Natural killer cell (primary cell): ENCODE measurements at places on chromosomes 12 and 14. TPM values are rescaled to one million over a fixed set of nuclear protein-coding genes. Genes with fewer than 3 reads are reported as not detected.

DNA sequence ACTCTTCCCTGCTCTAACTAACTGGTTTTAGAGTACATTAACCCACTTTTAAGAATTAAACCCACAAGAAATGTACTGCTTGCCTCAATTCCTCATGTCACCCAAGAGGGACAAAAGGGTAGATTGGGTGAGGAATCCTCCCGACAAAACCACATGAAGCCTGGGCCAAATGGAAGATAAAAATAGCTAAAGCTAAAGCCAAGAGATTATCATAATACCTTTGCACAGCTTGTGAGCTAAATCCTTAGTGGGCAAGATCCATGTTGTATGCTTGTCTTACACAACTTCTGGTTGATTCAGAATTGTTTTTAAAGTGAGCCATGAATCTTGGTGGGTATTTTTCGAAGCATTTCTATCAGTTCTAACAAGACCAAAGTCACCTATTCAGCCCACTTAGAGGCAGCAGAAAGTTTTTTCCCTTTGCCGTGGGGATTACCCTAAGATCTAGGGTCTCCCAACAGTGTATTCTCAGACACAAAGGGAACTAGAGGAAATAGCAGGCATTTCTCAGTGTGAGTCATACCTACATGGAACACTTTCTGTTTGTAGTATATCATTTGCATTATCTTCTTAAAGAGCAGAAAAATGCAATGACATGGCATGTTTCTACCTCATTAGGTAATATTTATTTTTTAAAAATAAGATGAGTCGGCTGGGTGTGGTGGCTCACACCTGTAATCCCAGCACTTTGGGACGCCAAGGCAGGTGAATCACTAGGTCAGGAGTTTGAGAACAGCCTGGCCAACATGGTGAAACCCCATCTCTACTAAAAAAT, 616.6 kb downstream of the KCNH5 start:
- no peaks in the 10 kb centered on the region for H3K4me1 ChIP-seq
- H3K27ac ChIP-seq, result no peak overlapping the region
- DNase-seq, result no peak

DNA sequence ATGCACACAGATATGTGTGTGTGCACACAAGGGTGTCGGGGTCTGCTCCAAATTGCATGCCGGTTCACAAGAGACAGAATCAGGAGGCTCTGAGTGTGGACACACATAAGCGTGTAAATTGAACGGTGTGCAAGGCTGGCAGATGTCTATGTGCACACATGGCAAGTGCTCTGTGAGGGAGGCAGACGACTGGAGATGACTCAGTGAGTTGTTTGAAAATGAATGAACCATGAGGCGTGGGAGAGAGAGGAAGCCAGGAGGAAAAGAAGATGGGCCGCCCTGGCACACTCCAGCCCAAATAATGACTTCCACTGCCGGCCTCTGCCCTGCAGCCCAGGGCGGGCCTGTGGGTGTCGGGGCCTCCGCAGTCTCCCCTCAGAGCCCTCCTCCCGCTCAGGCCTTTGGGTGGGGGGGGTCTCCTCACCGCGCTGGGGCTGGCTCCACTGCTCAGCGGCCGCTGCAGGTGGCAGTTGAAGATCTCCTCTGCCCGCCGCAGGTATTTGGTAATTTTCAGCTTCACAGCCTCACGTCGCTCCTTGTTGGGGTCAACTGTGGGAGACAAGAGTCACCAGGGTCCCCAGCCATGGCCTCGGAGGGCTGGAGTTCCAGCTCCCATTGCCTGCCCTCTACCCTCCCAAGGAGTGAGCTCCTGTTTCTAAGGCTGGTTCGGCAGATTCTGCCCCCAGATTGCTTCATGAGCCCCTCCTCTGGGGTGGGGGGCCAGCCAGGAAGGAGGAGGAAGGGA, 3.5 kb downstream of the RPS6KL1 start:
- H3K36me3 ChIP-seq, result no peaks in the 10 kb centered on the region
- peaks cover 10% of the 10 kb centered on the region for H3K4me1 ChIP-seq
- DNase-seq, result no peak
- no peaks in the 10 kb centered on the region for H3K27me3 ChIP-seq
- H3K27ac ChIP-seq, result no peak overlapping the region

- DNase-seq, result no peak
- H3K4me1 ChIP-seq, result no peaks in the 10 kb centered on the region
- no peaks in the 10 kb centered on the region for H3K27me3 ChIP-seq
- H3K36me3 ChIP-seq, result peaks cover 8% of the 10 kb centered on the region
- H3K27ac ChIP-seq, result no peak overlapping the region
Measured at GRCh38 chr14:65618996-65619395, 206.5 kb downstream of the FUT8 start.

DNA sequence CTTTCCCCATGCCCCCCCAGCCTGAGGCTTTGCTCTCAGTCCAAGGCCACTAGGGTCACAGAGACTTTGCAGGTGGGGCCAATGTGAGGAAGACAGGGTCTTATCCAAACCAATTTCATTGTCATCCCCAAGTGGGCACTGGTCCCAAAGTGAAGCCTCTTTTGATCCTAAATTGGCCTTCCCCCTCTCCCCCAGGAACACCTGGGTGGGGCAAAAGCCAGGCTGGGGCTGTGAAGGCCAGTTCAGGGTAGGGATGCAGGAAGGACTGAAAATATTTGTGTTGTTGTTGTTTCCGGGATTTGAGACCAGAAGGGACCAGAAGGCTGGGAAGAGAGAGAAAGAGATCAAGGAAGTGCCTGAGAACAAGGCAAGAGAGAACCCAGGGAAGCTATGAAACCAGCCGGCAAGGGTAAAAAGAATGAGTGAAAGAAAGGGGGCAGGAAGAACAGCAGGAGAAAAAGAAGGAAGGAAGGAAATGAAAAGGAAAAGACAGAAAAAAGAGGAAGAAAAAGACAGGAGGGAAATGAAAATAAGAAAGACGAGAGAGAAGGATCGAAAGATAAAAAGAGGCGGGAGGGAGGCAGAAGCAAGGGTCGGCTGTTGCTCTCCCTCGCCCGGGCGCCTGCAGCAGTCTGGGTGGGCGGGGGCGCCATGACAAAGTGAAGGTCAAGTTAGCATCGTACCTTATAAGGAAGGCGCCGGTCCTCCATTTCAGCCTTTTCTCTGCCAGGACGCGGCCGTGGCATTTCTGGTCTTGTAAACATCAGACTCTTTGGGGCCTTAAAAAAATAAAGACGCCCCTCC, 7.4 kb upstream of the HOXC11 start:
- peaks cover 29% of the 10 kb centered on the region for H3K4me1 ChIP-seq
- peaks cover 96% of the 10 kb centered on the region for H3K27me3 ChIP-seq
- DNase-seq, result no peak
- H3K4me3 ChIP-seq, result no peak overlapping the region

Gene SYT1
- not detected for total RNA-seq

DNA sequence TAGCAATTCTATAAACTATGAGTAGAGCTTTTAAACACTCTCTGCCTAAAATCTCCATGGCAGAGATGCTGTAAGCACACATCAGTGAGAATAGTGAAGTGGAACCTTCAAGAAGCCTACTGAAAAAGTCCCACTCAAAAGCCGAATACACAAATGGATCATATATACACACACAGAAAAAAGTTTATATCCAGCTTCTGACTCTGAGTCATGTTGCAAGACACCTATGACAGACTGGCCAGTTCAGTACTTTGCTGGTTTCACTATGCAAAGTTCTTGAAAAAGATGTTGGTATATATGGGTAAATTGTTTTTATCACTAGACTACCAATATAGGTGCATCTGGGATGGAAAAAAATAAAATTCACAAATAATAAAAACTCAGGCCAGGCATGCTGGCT, 126.1 kb downstream of the KCNK10 start:
- no peaks in the 10 kb centered on the region for H3K36me3 ChIP-seq
- no peaks in the 10 kb centered on the region for H3K27me3 ChIP-seq
- no peaks in the 10 kb centered on the region for H3K4me1 ChIP-seq
- H3K27ac ChIP-seq, result no peak overlapping the region
- DNase-seq, result no peak
- no peak overlapping the region for H3K4me3 ChIP-seq

DNA sequence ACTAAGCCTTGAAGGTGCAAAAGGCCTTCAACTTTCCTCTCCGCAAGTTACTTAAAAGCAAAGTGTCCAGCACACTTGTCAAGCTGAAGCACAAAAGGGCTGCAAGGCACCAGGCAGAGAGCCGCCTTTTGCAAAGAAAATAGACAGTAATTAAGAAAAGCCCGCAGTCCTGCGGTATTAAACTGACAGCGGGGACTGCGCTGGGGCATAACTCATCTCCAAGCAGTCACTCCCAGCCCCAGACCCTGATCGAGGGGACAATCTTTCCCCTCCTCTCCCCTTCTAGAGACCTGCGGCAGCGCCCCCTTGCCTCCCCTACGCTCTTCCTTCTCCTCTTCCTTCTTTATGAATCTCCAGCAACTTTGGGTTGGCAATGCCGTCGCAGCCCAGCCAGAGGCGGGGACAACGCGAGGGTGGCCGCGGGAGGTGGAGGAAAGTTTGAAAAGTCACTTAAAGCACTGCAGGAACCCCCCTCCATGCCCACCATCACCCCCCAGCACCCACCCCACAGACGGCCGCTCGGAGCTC, 200.9 kb upstream of the CAND1 start:
- no peak overlapping the region for H3K4me3 ChIP-seq
- H3K27me3 ChIP-seq, result peaks cover 37% of the 10 kb centered on the region
- DNase-seq, result no peak
- H3K36me3 ChIP-seq, result no peaks in the 10 kb centered on the region

Gene BCL2L2
- 25.3 TPM for total RNA-seq

- H3K27ac ChIP-seq, result no peak overlapping the region
- DNase-seq, result no peak
- H3K4me3 ChIP-seq, result no peak overlapping the region
- peaks cover 4% of the 10 kb centered on the region for H3K27me3 ChIP-seq
Measured at GRCh38 chr12:64385468-64385867, 5.1 kb downstream of the C12orf56 start.

DNA sequence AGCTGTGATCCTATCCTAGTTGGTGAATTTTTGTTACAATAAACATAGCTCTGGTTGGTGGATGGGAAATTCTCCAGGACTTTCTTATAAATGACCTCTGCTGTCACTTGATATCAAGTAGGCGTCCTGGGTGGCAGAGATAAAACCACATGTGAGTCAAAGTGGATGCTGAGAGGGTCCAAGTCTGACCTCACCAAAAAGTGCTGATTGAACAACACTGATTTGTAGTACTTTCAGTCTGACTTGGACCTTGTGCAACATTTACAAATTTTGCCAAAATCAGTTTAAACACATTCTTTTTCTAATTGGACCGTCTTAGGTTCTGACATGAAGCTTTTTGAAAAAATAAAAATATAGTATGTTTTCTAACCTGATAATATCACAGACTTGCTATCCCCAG, 585.6 kb downstream of the GALC start:
- H3K27ac ChIP-seq, result no peak overlapping the region
- no peak for DNase-seq
- H3K4me1 ChIP-seq, result no peaks in the 10 kb centered on the region
- no peak overlapping the region for H3K4me3 ChIP-seq
- no peaks in the 10 kb centered on the region for H3K27me3 ChIP-seq

Gene STON2
- total RNA-seq, result 4.8 TPM

Gene KRT6B
- not detected for total RNA-seq

DNA sequence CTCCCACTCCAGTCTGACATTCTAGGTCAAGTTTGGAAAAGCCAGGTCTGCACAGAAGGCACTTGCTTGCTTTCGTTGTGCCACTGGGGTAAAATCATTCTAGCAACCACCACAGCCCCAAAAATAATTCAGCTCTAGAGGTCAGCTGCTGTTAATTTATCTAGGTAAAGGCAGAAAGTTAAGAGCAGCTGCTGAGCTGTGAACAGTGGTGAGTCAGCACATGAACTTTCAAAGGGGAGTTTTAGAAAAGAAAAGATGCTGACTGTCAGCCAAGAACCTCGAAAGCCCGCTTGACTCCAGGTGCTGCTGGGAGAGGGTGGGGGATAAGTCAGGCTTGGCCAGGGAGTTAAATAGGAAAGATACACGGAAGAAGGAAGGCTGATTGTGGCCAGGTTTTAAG, 12.7 kb downstream of the CCDC197 start:
- no peak overlapping the region for H3K4me3 ChIP-seq
- DNase-seq, result no peak
- H3K27me3 ChIP-seq, result peaks cover 26% of the 10 kb centered on the region
- peaks cover 23% of the 10 kb centered on the region for H3K4me1 ChIP-seq
- no peaks in the 10 kb centered on the region for H3K36me3 ChIP-seq

- no peaks in the 10 kb centered on the region for H3K27me3 ChIP-seq
- peaks cover 14% of the 10 kb centered on the region for H3K4me1 ChIP-seq
- H3K36me3 ChIP-seq, result no peaks in the 10 kb centered on the region
Measured at GRCh38 chr14:63933711-63934110, 80.9 kb downstream of the SYNE2 start.

DNA sequence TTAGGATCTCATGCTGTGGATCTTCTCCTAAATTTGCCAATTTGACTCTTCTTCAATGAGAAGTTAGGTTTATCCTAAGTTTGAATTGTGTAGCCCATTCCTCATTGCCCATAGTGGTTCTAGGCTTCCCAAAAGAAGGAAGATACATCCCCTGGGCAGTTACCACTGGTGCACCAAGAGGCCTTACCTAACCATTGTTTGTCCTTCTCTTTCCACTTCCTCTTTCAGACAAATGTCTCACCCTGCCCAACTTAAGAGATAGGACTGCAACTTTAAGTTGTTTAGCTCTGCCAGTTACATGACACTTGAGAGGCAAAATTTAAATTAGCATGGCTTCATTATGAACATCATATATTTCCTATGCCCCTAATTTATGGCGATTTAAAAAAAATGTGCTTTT, 9.4 kb upstream of the KCNH3 start:
- no peaks in the 10 kb centered on the region for H3K27me3 ChIP-seq
- peaks cover 15% of the 10 kb centered on the region for H3K36me3 ChIP-seq
- H3K4me1 ChIP-seq, result no peaks in the 10 kb centered on the region
- H3K27ac ChIP-seq, result no peak overlapping the region

Gene RAB35
- total RNA-seq, result 81.2 TPM

Gene RPL10L
- not detected for total RNA-seq

GRCh38 chr12:106436164-106436563, 78.6 kb downstream of the POLR3B start:
- no peaks in the 10 kb centered on the region for H3K4me1 ChIP-seq
- H3K4me3 ChIP-seq, result no peak overlapping the region
- H3K27me3 ChIP-seq, result no peaks in the 10 kb centered on the region
- no peak for DNase-seq

Gene OAS1
- 12.4 TPM for total RNA-seq

Gene SMCO2
- not detected for total RNA-seq

DNA sequence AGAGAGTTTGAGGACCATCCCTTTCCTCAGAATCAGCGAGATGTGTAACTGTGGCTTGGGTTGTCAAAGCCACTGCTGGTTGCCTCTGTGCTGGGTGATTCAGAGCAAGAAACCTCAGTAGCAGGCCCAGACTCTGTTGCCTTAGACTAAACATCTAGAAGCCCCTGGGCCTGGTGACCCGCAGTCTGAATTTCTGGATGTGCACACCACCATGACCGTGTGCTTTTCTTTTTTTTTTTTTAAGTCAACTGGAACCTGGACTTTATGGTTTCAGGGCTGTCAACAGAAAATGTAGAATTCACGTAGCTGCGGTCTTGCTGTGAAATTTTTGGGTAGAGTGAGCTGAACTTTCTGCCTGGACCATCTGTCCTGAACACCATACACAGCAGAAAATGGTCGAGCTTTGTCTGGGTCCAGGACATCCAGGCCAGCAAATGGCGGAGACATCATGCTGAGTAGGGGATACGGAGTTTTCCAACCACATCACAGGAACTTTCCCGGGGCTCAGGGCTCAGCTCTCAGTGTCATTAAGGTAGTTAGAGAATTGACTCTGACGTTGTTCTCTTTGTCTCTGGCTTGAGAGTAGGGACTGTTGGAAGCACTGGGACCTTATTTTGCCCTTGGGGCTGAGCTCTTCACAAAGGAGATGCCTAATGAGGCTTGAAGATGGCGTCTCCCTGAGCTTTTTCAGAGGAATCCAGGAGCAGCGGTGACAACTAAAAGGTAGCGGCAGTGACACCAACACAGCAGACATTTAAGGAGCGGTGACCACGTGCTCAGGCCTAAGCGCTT, 23.0 kb upstream of the BATF start:
- no peak overlapping the region for H3K4me3 ChIP-seq
- peaks cover 9% of the 10 kb centered on the region for H3K4me1 ChIP-seq
- no peak overlapping the region for H3K27ac ChIP-seq
- DNase-seq, result no peak
